Stimulated activated effector memory CD8-positive, alpha-beta T cell treated with anti-CD3 and anti-CD28 coated beads, Interleukin-12 subunit alpha, Interleukin-12 subunit beta, amount 100 ng/mL, for 72 hours (primary cell): ENCODE measurements at places on chromosomes 4 and X.

DNA sequence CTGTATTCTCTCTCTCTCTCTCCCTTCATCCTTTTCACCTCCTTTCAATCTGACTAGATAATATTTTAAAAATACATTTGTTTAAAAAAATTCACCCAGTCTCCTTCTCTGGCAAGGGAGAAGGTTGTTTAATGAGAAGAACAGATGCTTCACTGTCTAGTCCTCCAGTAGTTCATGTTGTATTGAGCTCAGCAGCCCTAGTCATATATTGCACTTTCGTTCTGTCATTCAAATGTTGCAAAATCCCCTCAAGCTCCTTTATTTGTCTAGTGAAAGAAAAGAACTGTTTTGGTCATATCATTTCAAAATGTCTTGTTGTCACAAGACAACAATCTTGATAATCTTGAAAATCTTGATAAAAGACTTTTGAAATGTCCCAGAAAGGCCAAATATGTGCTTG, 248.0 kb downstream of the GALNTL6 start:
- DNase-seq = no peak

DNA sequence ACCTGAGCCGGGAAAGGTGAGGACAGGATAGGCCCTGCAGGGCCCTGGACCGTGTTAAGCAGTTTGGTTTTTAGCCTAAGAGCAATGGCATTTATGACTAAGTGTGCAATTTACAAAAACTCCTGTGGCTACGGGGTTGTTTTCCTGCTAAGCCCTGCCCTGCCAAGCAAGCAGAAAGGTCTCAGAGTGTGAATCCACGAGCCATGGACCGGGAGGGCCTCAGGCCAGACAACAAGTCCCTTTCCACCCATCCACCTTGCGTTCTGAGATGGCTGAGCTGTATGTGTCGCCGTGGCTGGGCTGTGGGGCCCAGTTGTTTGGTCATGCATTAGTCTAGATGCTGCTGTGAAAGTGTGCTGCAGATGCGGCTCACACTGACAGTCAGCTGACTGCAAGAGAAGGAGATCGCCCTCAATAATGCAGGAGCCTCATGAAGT, 33.9 kb upstream of the AFAP1 start:
- DNase-seq = no peak

DNA sequence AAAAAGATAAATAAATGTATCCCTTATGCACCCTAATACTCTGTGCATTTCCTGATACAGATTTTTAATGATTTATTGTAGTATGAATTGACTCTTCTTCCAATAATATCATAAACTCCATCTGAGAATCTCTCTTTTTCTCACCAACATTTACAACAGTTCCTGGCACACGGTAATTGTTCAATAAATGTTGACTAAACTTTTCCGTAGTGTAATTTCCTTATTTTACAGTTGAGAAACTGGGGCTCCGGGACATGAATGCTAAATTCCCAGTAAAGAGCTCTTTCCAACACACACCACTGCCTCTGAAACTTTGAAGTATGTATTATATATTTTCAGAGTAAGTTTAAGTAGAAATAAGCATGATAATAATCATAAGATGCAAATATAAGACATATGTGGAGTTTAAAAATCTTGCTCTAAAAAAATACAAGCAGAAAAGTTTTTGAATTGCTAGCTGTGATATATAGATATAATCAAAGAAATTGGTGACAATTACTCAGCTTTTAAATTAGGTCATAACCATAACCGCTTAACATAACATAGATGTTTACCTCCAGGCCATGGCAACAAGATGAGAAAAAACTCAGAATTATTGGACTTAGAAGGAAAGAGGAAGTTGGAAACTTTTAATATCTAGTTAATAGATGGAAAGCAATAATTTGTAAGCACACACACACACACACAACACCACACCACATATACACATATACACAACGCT, 28.2 kb upstream of the ANTXR2 start:
- DNase-seq = no peak

- no peak for DNase-seq
These were observed 13.9 kb downstream of the TCEANC start for GRCh38 chrX:13666836-13667235.
